T-helper 2 cell (primary cell): ENCODE measurements at places on chromosomes 4 and X.

- DNase-seq = no peak
Measured at GRCh38 chr4:15260758-15261157, 167.1 kb upstream of the C1QTNF7 start.

DNA sequence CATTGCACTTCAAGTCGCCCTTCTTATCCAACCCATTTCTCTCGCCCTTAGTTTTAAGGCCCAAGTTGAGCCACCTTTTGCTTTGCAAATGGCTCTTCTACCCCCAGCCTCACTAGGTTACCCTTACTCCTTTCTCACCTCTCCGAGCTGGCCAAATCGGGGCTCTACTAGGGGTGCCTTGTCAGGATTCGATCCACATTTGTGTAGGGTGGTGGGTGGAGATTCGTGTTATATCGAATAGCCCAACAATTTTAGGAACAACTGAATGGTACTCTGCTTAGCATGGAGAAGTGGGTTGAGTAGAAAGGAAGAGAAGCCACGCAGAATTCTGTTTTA lies 3.5 kb downstream of the SLIT2 start:
- no peak for DNase-seq

DNA sequence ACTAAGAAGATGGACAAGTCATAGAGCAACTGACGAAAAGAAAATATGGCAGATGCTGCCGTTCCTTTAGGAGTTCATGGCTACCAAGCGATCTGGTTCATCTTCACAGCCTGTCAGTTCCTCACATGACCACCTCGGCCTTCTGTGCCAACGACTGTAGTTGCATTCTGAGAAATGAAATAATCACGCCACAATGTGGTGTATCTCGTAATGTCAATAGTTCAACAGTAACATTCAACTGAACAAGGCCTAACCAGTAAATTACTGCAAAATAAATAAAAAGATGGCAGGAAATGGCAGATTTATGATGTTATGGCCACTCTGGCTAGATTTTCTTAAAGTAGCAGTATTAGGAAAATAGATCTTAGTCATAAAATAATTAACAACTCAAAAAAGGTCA lies 4.4 kb downstream of the GPRIN3 start:
- peak; percentile 69 for DNase-seq

GRCh38 chr4:102620697-102621497 lies 119.7 kb downstream of the NFKB1 start:
- peak; percentile 48 for DNase-seq

- peak; percentile 32 for DNase-seq
Measured at GRCh38 chr4:143402776-143403552, 66.3 kb downstream of the GAB1 start.

- no peak for DNase-seq
Measured at GRCh38 chr4:185272245-185272644, 62.8 kb downstream of the SNX25 start.

GRCh38 chr4:74623041-74623440 lies 171.3 kb downstream of the BTC start:
- no peak for DNase-seq

DNA sequence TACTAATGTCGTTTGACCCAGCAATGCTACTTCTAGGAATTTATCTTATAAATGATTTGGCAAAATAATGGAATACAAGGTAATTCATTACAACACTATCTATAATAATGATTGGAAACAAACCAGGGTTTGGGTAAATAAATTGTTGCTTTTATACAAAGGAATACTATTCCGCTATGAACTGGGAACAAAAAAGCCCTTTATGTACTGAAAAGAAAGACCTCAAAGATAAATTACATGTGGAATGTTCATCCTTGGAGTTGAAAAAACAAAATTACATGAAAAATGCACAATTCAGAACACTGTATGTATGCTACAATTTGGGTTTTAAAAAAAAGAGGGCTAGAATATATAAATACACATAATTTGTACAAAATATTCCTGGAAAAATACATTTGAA lies 5.2 kb upstream of the NUP54 start:
- DNase-seq = no peak

DNA sequence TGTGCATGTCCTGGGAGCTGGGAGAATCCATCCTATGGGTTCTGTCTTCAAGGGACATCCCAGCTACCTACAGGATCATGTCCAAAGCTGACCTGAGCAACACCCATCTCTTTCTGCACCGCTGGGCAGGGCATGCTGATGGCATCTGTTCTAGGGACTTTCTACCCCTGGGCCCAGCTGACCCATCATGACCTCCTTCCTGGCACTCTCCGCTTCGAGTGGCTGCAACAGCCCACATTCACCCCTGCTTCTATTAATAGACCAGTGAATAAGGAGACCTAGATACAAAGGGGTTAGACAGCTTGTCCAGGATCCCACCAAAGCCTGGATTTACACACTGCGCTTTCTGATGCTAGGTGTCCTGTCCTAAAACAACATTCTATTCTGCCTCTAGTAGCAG lies 44.6 kb upstream of the GPR173 start:
- no peak for DNase-seq

GRCh38 chr4:169260217-169260866 lies 10.4 kb downstream of the SH3RF1 start:
- no peak for DNase-seq

DNA sequence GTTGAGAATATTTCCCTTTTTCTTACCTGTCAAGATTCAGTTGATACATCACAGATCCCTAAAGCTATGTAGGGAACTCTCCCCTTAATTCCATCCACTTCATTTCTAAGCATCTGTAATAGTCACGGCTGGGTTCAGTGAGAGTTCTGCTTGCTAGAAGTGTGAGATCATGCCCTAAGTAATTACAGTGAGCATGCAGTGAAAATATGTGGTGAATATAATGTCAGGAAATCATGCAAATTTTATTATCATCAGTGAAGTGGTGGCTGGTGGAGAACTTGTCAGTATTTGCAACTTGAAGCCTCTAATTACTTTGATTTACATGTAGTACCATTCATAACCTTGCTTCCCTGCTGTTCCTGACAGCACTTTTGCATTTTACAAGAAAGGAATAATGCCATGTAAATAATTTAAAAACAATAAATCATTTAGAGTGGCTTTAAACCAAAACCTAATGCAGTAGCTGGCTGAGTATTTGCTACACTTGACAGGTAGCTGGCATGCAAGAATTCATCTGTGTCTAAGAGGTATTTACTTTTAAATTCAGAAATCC lies 28.3 kb upstream of the CFAP299 start:
- DNase-seq = no peak

- DNase-seq = no peak
Measured at GRCh38 chrX:75390470-75390869, 116.6 kb downstream of the UPRT start.

DNA sequence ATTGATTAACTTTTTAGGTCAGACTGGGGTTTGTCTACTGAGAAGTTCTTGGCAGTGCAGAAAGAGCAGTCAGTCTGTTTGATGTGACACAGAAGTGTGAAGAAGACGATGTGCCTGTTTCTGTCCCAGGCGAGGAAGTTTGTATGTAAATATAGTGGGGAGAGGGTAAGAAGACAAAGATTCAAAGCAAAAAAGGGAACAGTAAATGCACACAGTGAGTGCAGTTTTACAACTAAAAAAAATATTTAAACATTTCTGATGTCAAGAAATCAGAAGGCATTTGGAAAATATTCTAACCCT lies 264.9 kb downstream of the RAPGEF2 start:
- DNase-seq = no peak

- DNase-seq = no peak
Measured at GRCh38 chr4:79588679-79589078, 180.7 kb upstream of the GK2 start.

DNA sequence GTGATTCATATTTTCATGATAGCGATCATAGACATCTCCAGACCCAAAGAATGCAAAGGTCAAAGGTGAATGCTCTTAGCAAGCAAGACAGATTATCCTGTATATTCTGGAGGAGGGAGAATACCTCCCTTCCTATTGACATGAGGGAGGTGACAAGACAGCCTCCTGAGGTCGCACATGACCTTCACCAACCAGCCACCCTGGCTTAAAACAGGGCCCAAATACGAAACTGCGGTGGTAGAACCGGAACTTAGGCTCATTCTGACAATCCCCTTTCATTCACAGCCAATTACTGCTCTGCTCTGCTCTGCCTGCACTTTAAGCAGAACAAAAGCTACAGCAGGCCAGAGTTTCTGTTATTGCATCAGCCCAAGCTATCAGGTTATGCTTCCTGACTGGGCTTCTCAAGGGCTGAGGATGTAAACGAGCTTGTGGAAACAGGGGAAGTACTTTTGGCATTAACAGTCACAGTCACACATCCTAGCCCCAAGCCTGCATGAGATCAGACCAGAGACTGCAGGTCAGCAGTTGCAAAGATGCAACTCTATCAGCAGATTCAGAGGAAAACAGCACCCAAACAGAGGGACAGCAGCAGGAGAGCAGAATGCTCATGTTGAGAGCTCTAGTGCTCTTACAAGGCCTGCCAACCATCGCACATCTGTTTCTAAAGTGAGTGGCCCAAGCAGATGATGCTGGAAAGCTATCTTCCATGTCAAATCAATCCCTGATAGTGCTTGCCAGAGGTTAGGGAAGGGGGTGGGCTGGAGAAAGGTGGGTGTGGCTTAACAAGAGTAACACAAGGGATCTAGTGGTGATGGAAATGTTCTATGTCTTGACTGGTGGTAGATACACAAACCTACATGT lies 51.3 kb upstream of the MAP3K15 start:
- DNase-seq = no peak

- no peak for DNase-seq
Measured at GRCh38 chr4:119933606-119934005, 133.0 kb downstream of the MAD2L1 start.

GRCh38 chr4:17064959-17065358 lies 166.5 kb upstream of the LDB2 start:
- no peak for DNase-seq

- DNase-seq = no peak
Measured at GRCh38 chr4:142416121-142416520, 430.0 kb downstream of the INPP4B start.

GRCh38 chr4:100289530-100289888 lies 99.2 kb upstream of the DDIT4L start:
- DNase-seq = no peak

- no peak for DNase-seq
Measured at GRCh38 chr4:103567591-103567990, 152.2 kb downstream of the TACR3 start.
